ENCODE measurements at places on chromosomes 5 and 9.

- no peak for DNase-seq
Observed at GRCh38 chr9:32723789-32724325, 59.5 kb upstream of the TMEM215 start.

GRCh38 chr9:130275156-130275555, 9.6 kb downstream of the HMCN2 start:
- no peak for DNase-seq

DNA sequence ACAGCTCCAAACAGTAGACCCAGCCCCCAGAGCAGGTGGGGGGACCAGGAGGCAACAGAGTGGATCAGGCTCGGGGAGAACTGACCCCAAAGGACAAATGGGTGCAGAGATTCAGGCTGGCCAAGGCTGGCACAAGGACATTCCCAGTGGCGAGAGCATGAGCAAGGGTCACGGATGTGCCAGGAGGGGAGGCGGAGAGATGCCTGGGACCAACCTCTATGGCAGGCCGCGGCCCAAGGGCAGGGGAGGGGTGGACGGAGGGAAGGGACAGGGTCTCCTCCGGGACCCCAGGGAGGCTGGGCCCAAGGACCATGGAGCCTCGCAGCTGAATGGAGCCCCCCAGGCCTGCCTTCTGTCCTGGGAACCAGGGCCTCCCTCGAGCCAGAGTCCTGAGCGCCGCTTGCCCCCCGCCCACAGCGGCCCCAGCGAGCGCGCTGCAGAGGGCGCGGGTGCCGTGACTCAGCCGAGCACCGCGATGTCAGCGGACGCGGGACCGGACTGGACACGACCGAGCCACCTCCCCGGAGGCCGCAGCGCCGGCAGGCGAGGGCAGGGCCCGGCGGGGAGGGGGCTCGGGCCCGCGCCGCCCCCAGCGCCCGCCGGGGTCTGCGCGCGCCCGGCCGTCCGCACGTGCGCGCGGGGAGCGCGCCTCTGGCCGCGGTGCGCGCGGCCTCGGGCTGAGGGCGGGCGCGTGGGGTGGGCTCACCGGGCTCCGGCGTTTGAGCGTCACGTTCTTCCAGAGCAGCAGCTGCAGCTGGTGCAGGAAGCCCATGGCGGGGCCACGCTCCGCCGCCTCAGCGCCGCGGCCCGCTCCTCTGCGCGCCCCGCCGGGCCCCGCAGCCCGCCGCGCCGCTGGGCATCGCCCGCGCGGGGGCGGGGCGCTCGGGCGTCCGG, at the start of gene ABCA2:
Gene ABCA2, minus strand, starts transcription at position 869 of the 894 bp plus-strand sequence. Its CDS starts 97 bp downstream, at position 772.
- DNase-seq: no peak

GRCh38 chr9:80004714-80005113, 432.9 kb downstream of the TLE4 start:
- no peak for DNase-seq

DNA sequence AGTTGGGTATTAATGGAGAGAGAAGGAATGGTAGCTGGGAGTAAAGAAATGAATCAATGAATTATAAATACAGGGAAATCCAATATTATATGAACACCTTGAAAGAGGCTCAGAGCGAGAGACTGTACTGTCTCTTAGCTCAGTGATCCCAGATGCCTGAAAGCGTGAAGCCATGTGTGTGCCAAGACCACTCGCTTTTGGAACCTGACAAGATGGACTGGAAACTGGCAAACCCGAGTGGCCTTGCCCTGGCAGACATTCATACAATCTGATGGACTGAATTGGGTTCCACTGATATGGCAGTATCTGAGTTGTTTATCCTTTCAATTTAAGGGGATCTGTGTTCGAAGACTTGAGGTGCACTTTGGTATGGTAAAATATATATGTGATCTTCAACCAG, 170.3 kb downstream of the ERCC6L2 start:
- DNase-seq: no peak

GRCh38 chr9:114138552-114138971, 16.8 kb upstream of the COL27A1 start:
- DNase-seq: no peak

DNA sequence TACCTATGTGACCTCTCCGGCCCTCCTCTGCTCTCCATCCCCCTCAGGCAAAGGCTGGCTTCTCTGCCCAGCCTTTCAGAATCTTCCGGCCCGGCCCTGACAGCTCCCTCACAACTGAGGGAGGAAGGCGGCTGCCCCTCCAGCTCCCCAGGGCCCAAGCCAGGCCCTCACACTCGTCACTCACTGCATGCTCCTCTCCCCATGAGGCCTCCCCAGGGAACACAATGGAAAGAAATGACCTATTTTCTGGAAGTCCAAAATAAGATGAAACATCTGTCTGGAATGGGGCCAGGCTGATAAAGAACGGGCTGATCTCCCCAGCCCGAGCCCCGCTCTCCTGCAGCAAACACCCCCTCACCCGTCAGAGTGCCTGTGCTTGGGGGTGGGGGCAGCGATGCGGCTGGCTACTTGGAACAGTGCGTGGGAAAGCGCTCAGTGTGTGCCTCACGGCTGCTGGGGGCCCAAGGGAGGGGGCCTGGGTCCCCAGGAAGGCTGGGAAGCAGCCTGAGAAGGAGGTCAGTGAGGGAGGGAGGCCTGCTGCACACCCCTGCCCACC, 11.3 kb downstream of the PDGFRB start:
- DNase-seq: no peak

DNA sequence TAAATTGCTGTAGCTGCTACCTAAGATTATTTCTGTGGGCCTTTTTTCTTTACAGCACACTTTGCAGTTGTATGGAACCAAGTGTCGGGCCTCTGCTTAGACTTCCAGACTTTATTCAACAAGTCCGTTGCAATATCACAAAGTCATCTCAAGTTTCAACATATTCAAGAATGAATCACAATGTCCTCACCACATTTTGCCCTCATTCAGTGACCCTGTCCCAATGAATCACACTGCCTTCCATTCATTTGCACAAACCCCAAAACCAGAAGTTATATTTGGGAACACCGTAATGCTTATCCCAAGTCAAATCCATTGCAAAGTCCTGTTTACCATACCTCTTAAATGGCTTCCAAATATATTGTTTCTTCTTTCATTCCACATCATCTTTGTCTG, 439.6 kb downstream of the CSNK1G3 start:
- DNase-seq: peak; percentile 48

- DNase-seq: no peak
Observed at GRCh38 chr9:94156348-94157049, 72.2 kb downstream of the PTPDC1 start.

GRCh38 chr5:151667083-151667482, 19.6 kb downstream of the SPARC start:
- DNase-seq: no peak

GRCh38 chr5:157029457-157029856, 29.5 kb downstream of the HAVCR1 start:
- DNase-seq: no peak

DNA sequence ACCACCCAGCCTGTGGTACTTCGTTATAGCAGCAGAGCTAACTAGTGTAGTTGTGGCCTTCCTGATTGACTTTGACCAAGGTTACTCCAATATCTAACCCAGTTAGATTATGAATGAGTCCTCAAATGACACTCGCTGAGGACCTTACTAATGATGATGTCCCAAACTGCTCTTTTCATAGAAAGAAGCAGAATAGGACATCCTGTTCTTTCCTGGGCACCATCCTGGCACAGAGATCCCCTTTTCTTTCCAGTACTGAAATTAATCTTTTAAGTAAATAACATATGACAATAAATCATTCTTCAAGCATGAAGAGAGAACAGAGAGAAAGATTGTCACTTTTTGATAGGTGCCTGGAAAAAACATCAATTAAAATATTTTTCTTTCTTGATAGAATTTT, 26.7 kb upstream of the SPINK14 start:
- no peak for DNase-seq

DNA sequence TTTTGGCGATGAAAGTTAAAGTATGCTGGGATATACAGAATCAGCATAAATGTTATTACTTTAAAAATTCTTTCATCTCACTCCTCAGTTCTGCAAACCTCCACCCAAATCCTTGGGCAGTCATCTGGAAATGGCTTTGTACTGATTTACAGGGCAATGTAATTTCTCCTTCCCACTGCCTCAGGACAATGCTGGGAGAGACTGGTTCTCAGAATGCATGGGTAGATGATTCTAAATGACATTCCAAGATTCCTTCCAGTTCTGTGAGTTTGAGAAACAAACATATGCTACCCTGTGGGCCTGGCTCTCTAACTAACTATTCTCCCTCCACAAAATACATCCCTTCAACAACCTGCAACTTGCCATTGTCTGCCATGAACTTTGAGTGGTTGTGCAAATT, 7.5 kb upstream of the PSAT1 start:
- DNase-seq: no peak

DNA sequence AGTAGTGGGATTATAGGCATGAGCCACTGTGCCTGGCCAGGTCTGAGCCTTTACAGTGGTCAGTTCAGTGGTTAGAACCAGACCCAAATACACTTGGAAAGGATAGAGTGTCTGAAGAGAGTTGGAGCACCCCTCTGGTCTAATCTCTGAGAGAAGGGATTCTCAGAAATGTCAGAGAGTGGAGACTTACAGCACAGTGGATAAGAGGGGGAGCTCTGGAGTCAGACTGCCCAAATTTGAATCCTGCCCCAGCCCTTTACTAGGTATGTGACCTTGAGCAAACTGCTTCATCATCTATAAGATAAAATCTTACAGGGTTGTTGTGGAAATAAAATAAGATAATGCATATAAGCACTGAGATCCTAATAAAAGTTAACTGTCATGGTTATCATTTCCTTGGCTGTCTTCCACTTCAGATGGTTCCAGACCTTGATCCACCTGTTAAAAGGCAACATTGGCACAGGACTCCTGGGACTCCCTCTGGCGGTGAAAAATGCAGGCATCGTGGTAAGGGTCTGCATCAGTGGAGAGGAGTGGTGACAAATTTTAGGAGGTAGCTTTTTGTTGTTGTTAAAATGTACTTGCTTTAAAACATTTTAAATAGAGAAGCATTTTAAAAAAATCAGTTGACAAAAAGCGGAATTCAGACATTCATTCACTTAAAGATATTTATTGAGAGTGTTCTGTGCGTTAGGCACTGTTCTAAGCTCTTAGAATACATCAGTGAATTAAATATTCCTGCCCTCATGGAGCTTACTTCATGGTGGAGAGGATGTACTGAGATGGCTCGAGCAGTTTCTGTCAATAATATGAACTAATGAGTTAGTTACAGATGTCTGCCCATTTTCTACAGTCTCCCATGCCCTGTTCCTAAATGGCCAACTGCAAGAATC, 16.0 kb downstream of the SLC36A1 start:
- DNase-seq: no peak

DNA sequence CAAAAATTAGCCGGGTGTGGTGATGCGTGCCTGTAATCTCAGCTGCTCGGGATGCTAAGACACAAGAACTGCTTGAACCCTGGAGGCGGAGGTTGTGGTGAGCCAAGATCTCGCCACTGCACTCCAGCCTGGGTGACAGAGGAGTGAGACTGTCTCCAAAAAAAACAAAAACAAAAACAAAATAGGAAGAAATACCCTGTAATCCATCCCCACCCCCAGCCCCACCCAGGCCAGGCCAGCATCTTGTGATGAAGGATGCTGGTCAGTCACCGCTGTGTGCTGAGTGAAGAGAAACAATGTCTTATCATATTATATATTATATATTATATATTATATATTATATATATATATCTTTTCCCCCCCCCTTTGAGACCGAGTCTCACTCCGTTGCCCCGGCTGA, 15.4 kb upstream of the CCIN start:
- DNase-seq: no peak

GRCh38 chr5:90853750-90854149, 295.2 kb downstream of the ADGRV1 start:
- DNase-seq: no peak

DNA sequence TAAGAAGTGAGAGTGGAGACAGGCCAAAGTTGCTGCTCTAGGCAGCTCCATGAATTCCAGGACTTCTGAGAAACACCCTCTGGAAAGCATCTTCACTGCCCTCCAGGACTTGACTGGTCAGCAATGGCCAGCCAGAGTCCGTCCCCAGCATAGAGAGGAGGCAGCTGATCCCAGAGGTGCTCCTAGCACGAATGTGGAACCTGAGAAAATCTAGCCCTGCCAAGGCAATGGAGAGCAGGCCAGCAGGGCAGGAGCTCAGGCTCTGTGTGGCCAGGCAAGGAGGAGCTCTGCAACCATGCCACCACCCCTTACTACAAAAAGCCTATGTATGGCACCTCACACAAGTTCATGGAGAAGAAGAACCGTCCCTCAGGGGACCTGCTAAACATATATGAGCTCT, 56.1 kb upstream of the SPTLC1 start:
- DNase-seq: no peak

DNA sequence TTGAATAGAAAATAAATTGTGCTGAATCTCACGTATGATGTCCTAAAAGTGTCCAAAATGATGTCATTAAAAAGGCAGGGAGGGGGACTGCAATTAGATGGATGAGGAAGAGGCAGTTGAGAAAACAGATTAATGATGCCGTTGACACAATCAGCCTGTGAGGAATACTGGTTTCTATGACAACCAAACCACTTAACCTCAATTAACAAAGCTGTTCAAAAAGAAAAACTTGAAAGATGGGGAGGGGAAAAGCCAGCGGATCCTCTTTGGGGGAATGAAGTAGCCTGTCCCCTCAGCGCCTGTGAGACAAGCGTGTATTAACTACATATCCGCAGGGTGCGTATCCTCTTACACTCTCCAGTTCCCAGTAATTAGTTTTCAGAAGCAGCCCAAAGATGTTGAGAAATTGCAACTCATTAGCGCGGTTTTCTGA, 160.7 kb downstream of the TTC39B start:
- DNase-seq: peak; percentile 5

DNA sequence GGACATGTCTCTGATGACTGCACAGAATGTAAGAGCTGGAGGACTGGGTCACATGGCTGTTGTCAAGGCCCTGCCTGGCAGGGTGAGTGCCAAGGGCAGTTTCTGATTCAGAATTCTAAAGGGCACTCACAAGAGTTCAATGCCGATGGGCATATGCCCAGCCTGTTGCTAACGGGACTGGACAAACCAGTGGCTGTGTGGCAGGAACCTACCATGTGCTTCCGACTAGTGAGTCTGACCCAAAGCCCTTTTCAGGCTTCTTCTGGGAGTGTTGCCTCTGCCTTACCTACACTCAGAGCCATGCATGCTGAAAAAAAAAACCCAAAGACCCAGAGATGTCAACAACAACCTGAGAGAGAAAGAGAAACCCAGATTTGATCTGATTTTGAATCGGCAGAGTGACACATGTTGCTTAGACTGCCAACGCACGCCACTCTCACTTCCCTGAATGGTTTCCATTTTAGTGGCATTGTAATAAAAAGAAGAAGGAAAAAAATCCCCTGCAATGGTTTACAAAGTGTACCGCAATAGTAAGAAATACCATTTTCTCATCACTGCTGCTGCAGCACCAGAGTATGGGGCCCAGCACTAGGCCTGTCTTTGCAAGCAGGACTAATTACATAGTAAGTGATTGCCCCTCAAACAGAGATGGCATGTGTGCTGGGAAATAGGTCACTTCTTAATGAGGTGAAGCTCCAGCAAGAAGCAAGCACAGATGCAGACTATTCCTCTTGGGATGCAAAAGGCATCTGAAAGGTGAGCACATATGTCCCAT, 194.3 kb downstream of the PALM2AKAP2 start:
- peak; percentile 95 for DNase-seq

DNA sequence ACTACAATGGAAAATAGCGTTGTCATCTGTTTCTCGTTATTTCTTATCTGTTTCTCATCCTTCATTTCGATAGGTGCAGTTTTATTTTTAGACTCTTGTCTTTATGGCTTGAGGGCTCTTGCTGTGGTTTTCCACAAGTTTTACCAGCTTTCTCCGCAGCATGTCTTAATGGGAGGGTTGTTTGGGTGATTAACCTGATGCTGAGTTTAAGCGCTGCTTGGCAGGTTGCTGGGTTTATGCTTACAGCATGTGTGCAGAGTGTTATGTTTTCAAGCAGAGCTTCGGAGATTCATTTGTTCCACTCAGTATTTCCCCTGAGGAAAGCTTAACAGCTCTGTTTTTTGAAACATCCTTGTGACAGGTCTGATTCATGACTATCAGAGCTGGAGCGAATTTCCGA, 154.0 kb downstream of the SLC12A2 start:
- DNase-seq: no peak

All from MV-4-11 (cell line).